ENCODE measurements at places on chromosomes 16 and 17.

DNA sequence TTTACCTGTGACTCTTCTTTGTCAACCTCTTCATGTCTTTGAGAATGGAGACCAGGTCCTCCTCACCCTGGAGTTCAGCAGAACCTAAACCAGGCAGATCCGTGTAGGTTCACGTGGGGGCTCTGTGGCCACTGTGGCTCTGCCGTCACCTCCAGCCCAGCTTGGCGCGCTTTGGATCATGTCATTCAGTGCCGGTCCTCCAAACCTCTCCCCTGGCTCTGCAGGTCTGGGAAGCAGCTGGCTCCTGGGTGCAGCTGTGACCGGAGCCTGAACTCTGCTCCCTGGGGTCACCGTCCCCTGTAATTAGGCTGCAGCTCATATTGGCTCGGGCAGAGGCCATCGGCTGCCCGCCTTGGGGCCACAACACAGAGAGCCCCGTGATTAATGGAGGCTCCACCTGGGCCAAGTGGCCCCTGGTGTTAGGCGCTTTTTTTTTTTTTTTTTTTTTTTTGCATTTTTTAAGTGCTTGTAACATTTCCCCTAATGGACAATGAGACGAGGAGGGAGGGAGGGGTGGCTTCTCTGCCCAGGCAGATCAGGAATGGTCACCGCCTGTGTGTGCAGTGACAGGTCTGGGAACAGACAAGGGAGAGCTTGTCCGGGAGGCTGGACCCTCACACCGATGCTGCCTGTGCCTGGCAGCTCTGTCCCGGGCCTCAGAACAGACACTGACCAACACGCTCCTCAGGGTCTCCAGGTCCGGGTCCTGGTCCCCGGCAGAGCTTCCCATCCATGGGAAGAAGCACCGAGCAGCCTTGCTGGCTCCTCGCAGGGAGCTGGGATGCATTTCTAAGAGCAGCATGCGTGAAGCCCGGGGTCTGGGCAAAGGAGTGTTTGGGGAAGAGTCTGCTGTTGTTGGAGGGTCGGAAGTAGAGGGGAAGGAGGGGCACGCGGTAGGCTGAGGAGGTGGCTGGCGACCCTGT, 247.9 kb downstream of the SEC14L1 start:
- no peak for DNase-seq

GRCh38 chr16:30894540-30895368, 877 bp upstream of the BCL7C start:
- DNase-seq: no peak

DNA sequence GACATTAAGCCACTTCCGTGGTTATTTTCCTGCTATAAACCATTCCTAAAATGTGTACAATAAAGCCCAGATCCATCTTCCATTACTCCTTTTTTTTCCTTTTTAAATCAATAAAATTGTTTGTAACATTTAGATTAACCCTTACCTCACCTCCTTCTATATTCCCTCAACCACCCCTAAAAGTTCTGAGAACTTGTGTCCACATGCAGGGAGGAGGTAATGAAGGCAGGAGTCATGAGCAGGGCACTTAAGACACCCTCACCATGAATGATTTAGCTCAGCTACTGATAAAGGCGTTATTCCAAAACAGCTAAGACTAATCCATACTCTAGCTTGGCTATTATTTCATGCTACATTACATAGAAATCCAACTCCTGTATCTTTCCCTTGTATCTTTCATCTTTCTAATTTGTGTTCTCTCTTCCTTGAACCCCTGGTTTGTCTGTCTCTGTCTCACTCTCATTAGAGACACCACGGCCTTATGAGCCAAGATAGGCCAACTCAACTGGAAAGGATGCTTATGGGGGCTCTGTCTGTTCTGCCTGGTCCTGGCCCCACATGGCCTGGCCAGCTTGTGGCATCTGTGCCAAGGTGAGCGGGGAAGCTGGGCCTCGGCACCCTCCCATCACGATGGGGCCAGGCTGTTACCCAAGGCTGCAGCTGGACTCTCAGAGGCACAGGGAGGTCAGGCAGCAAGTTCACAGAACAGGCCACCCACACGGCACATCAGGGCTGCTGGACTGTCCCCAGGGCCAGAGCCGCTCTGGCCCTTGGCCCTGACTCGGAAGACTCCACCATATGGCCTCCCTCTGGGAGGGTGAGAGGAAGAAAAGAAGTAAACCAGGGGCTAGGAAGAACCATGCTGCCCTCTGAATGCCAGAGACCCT, 294.4 kb downstream of the SOX9 start:
- DNase-seq: no peak

GRCh38 chr16:56841233-56841632, 23.8 kb upstream of the SLC12A3 start:
- DNase-seq: no peak

DNA sequence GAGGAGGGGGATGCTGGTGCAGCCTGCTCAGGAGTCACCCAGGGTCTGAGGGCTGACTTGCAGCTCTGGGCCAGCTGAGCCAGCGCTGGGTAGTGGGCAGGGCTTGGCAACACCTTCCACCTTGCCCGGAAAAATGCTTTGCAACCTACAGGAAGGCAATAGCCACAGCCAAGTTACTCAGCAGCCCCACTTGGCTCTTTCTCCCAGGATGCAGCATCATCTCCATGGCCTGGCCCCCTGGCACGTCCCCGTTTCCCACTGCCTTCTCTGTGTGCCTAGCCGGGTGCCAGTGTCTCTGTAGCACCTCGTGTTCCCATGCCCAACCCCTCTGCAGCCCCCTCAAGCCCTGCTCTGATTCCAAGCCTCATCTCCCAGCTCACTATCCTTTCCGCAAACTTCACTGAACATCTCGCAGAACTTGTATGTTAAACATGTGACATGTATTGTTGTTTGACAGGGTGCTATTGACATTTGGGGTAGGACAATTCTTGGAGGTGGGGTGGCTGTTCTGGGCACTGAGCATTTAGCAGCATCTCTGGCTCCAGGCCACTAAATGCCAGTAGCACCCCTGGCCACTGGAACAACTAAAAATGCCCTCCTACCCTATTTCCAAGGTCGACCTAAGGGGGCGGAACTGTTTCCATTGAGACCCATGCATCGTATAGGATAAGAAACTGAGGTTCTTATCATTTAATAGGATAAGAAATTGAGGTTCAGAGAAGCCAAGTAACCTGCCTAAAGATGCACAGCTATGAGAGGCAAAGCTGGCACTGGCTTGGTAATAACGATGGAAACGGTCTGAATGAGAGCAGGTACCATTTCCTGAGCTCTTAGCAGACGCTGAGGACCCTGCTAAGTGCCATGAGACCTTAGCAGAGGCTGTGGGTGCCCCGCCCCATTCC, 12.2 kb downstream of the DEXI start:
- DNase-seq: no peak

All from T-cell (primary cell).